DMS53 (cell line): ENCODE measurements at places on chromosomes 6 and 20.

DNA sequence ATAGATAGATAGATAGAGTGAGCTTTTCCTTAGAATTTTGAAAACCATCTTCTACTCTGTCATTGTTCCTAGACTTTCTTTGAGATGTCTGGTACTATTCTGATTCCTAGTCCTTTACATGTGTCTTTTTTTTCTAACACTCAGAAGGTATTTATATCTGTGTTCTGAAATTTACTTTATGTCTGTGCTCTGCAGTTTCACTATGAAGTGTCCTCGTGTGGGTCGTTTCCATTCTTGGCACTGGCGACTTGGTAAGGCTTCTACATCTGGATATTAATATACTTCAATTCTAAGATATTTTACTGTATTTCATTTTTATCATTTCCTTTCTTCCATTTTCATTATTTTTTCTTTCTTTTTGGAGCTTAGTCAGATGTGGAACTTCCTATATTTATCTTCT is 87.0 kb downstream of the FHL5 start:
- DNase-seq: no peak

GRCh38 chr6:127085181-127085580 is 33.3 kb upstream of the RSPO3 start:
- DNase-seq: no peak

GRCh38 chr6:151805286-151805840 is 2.1 kb upstream of the ESR1 start:
- no peak for DNase-seq

- DNase-seq: peak; percentile 31
Measured at GRCh38 chr6:127538750-127539264, 19.7 kb upstream of the MTCL3 start.

- peak; percentile 85 for DNase-seq
Measured at GRCh38 chr20:33667245-33667675, 517 bp downstream of the ACTL10 start.

DNA sequence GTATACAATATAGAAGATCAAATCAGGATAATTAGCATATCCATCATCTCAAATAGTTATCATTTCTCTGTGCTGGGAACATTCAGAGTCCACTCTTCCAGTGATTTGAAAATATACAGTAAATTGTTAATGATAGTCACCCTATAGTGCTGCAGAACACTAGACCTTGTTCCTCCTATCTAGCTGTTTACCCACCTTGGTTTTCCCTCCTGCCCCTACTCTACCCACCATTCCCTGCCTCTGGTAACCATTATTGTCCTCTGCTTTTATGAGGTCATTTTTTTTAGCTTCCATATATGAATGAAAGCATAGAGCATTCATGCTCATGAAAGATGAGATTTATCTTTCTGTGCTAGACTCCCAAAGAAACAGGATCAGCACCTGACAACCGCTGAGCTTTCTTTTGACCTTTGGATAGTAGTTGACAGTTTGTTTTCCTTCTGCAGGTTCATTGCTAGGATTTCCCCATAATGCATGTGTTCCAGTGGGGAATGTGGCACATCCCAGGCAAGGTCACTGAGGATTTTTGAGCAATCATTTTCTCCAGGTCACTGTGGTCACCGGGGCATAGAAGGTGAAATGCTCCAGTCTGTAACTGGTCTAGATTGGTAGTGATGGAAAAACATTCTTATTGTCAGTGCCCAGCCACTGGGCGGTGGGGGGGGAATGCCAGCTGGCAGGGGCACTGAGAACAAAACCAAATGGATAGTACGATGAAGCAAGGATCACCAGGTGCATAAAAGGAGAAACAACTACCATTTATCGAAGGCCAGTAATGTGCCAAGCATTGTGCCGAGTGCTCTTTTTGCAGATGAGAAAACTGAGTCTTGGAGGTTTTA is 33.6 kb upstream of the BCAS1 start:
- DNase-seq: no peak

DNA sequence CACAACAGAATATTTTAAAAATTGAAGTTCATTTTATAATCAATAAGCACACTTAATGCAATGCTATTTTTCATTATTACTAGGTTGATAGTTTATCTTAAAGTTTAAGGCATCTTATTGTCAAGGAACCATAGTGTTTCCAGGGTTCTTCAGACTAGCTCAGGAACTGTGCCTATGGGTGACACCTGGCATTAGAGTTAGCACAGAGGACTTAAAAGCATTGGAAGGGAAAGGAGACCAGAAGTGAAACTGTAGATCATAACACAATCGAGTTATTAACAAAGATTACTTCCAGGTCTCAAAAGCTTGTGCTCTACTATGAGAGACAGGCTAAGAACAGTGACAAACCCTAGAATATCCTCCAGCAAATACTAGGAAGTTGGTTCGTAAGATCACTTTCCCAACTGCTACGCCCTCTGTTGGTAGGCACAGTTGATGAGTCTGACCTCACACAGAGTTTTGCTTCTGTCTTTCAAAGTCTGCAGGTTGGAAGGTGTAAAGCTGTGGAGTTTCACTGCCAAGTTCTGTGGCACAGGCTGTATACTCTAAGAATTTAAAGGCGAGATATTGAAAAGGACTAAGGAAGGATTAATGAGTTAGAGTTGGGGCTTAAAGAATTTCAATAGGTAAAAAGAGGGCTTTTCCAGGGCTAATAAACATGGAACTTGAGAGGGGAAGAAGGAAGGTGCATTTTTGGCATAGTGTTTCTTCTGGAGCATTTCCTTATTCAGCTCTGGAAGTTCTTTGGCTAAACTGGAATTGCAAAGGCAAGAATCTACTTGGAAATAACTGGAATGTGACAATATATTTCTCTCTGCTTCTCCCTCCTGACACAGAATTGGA is 531.3 kb upstream of the JAG1 start:
- peak; percentile 87 for DNase-seq

- DNase-seq: peak; percentile 19
Measured at GRCh38 chr6:47137073-47137472, 94.9 kb upstream of the ADGRF1 start.

DNA sequence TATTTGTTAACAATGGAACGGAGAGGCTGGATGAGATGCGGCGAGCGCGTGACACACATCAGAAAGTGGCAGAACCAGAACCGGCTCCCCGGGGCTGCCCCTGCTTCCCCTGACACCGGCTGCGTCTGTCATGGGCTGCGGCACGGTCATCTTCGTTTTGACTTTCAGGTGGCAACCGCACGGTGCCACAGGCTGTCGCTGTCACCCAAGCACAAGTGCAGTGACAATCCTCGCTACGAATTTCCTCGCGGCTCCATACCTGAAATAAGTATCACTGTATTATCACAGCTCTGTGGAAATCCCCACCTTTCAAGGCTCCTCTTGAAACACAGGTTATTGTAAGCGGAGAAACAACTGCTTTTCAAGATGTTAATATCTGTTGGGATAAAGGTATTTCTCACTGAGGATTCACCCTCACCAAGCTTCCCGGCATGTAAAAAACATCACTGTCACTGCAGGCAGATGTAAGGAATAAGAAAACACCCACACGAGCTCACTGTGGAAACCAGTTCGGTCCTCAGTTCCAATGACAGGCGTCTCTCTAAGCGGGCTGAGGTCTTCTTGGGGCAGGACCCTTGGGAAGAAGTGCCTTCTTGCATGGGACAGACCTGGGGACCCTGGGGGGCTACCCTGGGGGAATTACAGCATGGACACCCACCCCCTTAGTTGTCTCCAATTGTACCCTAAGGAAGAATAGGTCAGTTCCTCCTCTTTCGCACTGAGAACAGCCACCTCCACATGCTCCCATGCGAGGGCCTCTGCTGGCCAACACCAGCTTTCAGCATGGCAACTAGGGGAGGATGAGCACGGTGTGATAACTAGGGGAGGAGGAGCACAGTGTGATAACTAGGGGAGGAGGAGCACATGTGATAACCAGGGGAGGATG is 86.3 kb downstream of the DACT2 start:
- peak; percentile 58 for DNase-seq

GRCh38 chr20:19784511-19785172 is 26.6 kb downstream of the RIN2 start:
- peak; percentile 89 for DNase-seq

DNA sequence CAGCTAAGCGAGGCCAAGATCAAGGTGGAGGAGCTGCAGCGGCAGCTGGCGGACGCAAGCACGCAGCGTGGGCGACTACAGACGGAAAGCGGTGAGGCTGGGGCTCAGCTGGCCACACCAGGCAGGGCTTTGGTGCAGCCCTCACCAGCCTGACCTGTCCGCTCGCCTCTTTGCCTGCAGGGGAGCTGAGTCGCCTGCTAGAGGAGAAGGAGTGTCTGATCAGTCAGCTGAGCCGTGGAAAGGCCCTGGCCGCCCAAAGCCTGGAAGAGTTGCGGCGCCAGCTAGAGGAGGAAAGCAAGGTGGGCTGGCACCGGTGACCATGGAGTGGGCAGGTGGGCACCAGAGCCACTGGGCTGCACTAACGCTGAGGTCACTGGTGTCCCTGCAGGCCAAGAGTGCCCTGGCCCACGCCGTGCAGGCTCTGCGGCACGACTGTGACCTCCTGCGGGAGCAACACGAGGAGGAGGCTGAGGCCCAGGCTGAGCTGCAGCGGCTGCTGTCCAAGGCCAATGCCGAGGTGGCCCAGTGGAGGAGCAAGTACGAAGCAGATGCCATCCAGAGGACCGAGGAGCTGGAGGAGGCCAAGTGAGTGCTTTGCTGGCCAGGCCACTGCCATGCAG is 42.8 kb downstream of the MYH7B start:
- no peak for DNase-seq

- no peak for DNase-seq
Measured at GRCh38 chr6:89826029-89826528, 3.6 kb upstream of the CASP8AP2 start.

GRCh38 chr20:44203161-44203560 is 7.4 kb downstream of the OSER1 start:
- no peak for DNase-seq

GRCh38 chr6:56172144-56172543 is 75.2 kb downstream of the COL21A1 start:
- DNase-seq: peak; percentile 42

DNA sequence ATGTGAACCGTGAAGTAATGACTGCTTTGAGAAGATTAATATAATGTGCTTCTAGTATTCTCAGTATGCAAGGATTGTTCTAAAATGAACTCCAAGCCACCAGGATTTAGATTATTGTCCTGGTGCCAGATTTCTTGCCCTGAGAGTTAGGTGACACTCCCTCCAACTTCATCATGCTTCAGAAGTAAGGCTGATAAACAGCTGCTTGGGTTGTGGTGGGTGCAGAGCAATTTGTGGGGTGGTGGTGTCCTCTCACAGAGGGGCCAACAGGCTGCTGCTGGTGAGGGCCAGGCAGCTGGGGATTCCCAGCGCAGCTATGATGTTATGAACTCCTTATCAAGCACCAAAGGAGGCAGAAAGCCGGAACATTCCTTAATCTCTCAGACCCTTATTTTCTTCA is 114.6 kb downstream of the MCHR2 start:
- no peak for DNase-seq

GRCh38 chr6:22726966-22727365 is 157.6 kb downstream of the HDGFL1 start:
- DNase-seq: no peak

- DNase-seq: no peak
Measured at GRCh38 chr20:6485351-6485750, 282.1 kb upstream of the BMP2 start.

- DNase-seq: no peak
Measured at GRCh38 chr6:30573113-30573512, 1.9 kb downstream of the ABCF1 start.

DNA sequence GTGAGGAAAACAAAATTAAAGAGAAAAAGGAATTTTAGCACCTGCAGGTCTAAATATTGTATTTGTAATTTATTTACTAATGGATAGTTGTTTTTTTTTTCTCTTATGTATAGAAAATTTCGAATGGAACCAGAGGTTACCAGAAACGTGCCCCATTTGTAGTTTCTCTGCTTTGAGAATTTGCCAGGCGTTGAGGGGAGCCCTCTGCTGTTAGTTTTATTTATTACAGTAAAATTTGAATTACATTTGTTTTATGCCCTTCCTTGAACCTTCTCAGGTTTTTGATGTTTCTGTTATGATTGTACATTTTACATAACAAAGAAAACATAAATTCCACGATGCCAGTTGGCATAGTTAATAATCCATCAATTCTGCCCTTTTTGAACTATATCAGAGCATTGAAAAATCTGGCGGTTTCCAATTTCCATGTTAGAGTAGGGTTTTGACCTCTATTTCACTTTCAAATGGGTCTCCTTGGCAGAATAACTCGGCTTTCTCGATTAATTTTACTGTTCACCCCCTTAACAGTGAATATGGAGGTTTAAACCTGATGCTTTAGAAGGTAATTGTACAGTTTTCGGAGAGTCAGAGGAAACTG is 35.1 kb upstream of the RFPL4B start:
- DNase-seq: peak; percentile 62
